Stimulated activated CD8-positive, alpha-beta memory T cell treated with anti-CD3 and anti-CD28 coated beads, Interleukin-4, amount 100 ng/mL, for 1 hour (primary cell): ENCODE measurements at places on chromosomes 2 and 18.
A peak's percentile ranks its signal among the peaks of the same experiment; 100 is the strongest.

DNA sequence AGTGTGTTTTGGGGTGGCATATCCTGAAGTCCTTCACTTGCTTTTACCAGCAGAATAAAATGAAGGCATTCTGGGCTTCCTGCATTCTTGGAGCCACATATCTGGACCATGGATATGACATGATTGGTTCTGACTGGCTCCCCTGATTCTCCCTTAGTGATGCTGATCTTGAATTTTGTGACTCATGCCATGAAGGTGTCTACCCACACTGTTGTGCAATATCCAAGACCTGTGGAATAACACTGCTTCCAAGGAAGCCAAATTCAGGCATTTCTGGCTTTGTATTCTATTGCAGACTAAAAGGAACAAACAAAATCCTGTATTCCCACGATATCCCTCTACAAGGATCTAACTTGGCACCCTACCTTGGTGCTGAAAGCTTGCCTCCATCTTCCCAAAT, 125.8 kb downstream of the LYPD6B start:
- no peak for DNase-seq

DNA sequence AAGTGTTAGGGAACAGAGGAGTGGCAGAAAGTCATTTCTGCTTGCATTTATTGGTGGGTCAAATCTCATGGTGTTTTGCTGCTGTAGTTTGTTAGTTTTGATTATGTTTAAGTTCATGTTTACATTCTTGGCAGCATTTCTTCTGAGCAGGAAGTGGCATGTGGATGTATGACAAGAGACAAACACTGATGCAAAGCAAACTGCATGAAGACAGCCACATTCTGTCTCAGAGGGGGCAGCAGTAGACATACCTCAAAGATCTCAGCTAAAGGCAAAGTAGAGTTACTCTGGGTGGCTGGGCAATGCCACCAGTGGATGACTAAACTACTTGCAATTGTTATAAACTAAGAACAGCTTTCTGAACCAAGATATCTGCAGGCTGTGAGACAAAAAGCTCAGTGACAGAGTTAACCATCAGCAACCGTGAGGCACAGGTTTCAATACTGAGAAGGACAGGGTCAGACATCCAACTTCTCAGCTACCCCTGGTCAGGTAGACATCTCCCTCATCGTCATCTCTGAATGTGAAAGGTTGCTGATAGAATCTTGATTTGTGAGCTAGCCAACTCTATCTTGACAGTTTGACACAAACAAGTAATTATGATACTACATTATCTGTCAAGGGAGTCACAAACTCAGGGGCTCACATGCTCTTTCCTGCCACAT, 16.4 kb downstream of the GALNT3 start:
- no peak for DNase-seq

DNA sequence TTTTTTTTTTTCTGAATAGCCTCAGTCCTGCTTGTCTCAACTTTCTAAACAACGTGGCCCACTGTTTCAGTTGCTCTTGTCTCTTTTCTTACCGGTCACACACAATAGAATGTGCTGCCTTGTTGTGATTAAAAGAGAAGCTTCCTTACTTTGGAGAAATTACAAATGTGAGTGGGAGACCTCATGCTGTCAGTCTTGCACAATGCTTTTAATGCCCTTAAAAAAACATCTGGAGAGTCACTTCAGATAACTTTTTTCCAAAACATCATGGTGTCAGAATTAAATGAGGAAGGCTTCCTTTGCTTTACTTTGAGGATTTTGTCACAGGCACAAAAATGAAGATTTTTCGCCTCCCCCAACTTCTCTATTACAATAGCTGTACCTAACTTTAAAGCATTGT, 37.7 kb downstream of the LHCGR start:
- DNase-seq = no peak

GRCh38 chr2:96923810-96924774, 54.2 kb upstream of the SEMA4C start:
- peak; percentile 11 for DNase-seq

GRCh38 chr18:75248426-75249174, 38.0 kb downstream of the TSHZ1 start:
- no peak for DNase-seq

DNA sequence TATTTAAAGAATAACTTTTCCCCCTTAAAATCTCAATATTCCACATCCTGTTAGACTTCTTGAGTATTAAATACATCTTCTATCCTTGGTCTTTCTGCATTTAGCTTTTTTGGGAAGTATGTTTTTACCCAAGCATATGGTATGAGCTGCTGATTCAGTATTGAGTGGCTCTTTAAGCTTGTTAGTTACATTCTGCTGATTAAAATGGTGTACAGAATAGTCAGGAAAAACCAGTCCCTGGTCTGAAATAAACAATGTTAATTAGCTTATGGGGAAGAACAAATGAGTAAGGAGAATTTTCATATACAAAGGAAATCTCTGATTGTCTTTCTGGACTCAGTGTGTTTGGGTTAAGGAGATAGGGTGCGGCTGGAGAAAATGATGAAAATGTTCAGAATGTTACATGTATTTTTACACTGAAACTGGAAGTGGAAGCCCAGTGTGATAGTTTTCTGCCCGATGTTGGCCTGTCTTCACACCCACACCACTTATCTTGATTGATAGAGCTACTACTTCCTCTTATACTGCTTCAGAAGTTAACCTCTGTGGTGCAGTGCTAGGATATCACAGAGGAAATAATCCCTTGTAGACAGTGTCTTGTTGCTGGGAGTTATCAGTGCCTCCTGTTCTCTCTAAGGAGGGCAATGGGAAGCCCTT, 84.0 kb downstream of the MSH2 start:
- DNase-seq = no peak

DNA sequence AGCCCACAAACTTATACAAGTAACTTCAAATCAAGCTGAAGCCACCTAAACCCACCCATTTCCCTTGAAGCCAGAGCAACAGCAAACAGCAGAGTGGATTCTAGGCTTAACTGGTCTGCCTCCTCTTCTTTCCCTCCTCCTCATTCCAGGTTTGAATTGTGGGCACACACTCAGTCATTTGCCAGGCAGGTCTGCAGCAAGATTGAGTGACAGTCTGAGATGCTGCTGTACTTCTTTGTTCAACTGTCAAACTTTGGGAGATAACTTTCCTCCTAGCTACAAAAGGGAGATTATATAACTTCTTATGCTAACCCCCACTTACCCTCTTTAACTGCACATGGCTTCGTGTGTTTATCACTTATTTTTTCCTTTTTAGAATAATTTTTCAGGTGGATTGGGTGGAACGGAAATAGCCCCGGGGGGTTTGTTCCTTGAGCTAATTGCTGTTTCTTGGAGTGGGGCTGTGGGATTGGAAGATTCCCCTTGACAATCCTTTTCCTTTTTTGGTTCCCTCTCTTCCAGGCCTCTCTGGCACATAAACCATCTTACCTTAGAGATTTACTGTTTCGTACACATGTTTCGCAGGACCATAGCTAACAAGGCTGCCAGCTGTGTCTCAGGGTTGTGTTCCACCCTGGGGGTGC, 55.0 kb downstream of the RNF144A start:
- no peak for DNase-seq

- DNase-seq = no peak
These were observed 47.9 kb upstream of the MAPRE2 start for GRCh38 chr18:34993289-34993688.

GRCh38 chr2:202278944-202279343, 13.4 kb downstream of the NOP58 start:
- no peak for DNase-seq

- no peak for DNase-seq
These were observed 112.4 kb downstream of the MIB1 start for GRCh38 chr18:21853016-21853415.

GRCh38 chr18:29184654-29185053, 1007.7 kb upstream of the CDH2 start:
- no peak for DNase-seq

GRCh38 chr2:66794551-66794950, 359.6 kb downstream of the MEIS1 start:
- no peak for DNase-seq

- DNase-seq = no peak
These were observed 61.2 kb downstream of the WDSUB1 start for GRCh38 chr2:159225025-159226016.

GRCh38 chr2:130843321-130843985, 6.7 kb downstream of the ARHGEF4 start:
- DNase-seq = no peak

DNA sequence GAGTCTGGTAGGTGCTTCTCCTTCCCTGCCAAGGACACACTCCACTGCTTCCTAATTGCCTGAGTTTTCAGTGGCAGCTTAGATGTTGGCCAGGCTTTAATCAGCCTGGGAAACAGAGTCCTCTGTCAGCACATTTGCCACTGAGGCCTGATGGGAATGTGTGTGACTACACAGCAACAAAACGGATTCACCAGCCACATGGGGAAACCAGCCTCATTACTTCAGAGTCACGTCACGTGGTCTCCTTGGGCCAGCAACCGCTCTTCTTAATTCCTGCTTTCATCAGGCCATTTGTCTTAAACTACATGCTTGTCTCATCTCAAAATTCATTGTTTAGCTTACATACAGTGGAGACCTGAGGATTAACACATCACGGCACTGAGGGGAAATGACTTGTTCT, 93.9 kb upstream of the LTBP1 start:
- no peak for DNase-seq

- peak; percentile 7 for DNase-seq
These were observed at the start of gene ABHD1 for GRCh38 chr2:27123302-27124150. ABHD1 (plus strand) TSS chr2:27123815; CDS start chr2:27123949, 134 bp downstream.

GRCh38 chr2:30148850-30149249, 2.0 kb downstream of the YPEL5 start:
- DNase-seq = no peak

DNA sequence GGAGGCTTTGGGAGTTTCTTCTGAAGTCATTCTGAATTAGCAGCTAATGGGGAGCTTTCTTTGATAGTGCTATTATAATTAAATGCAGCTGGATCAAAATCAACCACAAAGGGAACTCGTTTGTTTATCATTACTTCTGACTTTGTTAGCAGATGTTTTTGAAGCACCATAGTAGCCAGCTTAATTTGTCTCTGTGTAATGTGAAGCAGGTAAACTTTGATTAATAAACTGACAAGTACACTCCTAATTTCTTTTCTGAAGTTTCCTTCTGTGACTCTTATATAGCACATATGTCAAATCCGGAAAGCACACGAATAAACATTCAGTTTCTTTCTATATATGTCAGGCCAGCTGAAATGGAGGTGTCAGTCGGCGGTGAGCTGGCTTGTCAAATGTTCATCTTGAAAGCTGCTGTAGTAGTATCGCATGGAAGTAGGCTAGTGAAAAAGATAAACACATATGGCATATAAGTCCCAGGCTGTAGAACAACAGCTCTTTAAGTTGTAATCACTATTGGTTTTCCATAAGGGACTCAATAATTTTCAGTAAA, 451.9 kb upstream of the ZEB2 start:
- DNase-seq = no peak

DNA sequence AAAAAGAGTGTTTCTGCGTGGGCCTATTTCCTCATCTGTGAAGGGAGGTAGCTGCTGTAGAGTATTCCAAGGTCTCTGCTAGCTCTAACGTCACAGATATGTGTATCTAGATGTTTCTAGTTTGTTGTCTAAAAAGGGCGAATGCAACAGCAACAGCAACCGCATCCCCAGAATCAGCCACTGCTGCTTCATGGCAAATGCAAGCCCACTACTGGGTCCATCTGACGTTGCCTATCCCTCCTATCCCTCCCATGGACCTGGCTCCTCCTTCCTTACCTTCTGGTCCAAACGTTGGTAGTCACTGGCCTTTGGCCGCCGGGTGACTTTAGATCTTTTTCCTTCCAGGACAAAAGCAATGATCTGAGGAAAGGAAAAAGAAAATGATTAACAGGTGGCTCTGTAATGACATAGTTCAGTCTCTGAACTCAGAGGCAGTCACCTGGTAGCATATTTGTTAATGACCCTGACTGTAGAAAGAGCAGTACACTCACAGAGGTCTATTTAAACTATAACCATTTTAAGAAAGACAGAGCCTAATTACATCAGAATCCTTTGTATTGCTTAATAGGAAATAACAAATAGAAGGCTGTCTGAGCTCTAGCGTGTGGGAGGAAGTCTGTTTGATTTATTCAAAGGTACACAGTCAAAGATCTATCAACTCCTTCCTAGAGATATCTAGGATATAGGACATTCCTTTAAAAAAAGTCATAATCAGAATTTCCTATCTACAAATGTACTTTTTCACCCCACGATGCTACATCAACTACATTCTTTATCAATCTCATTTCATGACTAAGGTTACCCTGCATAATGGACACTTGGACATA, 2.9 kb downstream of the TGOLN2 start:
- DNase-seq = no peak

- no peak for DNase-seq
These were observed 57.3 kb downstream of the GULP1 start for GRCh38 chr2:188349019-188349418.
